ENCODE measurements at places on chromosomes 4 and X. TPM values are rescaled to one million over a fixed set of nuclear protein-coding genes. Genes with fewer than 3 reads are reported as not detected.

DNA sequence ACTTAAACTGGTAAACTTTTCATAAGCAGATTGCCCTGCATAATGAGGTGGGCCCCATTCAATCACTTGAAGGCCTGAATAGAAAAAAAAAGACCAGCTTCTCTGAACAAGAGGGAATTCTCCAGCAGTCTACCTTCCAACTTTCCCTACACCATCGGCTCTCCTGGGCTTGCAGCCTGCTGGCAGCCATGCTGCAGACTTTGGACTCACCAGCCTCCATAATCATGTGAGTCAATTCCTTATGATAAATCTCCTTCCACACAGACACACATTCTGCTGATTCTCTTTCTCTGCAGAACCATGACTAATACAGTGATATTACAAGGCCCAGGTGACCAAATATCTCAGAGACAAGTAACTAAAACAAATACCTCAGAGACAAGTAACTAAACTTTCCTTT lies 113.8 kb upstream of the WDR17 start:
- no peak for ATAC-seq

Gene PABPC1L2B
- not detected for total RNA-seq

DNA sequence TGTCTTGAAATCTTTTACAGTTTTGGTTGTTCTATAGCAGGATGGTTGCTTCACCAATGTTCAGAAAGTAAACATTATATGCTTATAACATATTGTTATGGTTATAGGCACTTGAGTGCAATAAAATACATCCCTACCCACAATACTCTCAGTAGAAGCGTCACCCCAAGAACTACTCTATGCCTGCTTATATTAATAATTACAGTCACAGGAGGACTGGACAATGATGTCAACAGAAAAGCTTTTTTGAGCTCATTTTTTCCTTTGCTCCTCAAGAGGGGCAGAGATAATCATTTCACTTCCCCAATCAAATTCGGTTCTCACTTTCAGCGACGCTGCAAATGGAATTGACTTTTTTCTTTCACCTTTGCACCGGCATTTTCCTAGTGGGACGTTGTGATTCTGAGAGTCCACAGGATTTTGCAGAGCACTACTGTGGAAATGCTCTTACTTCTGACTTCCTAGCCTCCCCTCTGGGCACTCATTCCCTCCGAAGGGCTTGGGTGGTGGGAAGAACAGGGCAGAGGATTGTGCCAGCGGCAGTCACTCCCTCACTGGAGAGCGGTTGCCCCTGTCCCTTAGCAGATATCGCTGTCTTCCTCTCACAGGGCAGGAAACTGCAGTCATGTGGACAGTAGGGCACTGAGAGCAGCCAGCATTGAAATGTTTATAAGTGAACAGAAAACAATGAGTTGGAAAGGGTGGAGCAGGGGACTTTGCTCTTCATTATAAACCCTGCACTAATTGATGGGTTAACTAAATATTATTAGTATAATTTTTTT lies 24.9 kb upstream of the SGMS2 start:
- ATAC-seq, result no peak

Gene ARR3
- total RNA-seq, result not detected

DNA sequence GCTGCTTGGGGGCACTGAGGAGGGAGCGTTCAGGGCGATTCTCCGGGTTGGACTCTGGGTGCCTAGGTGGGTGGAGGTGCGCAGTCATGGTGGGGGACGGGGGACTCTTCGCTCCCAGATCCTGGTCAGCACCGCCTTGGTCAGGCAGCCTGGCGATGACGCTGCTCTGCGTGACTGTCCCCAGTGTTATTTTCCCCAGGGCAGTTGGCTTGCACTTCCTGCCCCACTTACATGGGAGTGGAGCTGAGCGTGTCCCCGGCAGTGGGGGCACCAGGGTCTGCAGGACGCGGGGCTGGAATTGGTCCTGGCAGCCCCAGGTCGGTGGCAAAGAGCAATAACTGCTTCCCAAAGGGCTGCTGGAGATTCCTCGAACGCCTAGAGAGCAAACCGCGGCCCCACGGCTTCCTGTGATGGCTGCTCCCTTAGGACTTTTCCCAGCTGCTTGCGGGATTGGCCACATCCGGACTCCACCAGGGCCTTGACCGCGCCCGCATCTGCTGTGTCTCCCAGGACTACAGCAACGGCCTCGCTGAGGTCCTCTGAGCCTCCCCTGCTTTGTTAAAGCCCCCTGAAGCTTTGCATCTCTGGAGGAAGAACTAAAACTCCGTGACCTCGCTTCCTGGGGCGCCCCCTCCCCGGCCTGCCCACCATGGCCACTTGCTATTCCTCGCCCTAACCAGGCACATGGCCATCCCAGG lies 35.3 kb upstream of the GPR78 start:
- ATAC-seq, result no peak

- ATAC-seq, result no peak
Observed at GRCh38 chrX:40938423-40938822, 146.8 kb upstream of the USP9X start.

GRCh38 chrX:85882601-85883000 lies 164.8 kb downstream of the CHM start:
- no peak for ATAC-seq

Gene CDS1
- 0.16 TPM for total RNA-seq

DNA sequence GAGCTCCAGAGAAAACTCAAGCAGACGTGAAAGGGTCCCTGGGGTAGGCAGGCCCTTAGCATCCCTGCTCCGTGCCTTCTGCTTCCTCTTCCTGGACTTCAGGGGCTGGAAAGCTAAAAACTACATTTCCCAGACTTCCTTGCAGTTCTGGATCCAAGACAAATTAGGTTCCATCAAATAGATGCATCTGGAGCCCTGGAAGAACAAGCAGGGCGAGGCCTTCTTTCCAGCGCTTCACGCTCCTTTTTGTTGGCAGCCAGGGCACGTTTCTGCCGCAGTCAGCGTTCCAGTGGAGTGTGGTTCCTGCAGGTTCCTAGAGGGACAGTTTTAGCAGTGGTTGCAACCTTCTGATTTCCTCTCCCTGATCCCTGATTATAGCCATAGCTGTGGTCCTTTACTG lies 53.6 kb upstream of the MSX1 start:
- no peak for ATAC-seq

- ATAC-seq, result no peak
Observed at GRCh38 chr4:155972098-155972497, 18.4 kb upstream of the CTSO start.

DNA sequence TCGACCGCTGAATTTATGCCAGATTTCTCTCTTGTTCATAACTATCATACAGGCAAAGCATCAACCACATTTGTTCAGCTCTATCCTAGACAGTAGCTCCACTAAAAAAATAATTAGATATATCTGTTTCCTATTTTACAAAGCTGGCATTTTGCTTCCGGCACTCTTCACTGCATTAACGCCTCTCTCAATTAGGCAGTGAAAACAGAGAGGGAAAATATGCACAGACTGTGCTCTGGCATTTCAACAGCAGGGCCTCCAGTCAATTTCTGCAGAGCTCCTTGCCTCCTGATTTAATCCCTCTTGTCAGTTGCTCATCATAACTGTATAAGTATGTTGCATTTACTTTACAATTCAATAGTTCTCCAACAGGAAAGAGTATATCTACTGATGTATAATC lies 666.9 kb upstream of the INTU start:
- ATAC-seq, result no peak

- ATAC-seq, result no peak
Observed at GRCh38 chrX:114619874-114620273, 36.0 kb downstream of the HTR2C start.

- ATAC-seq, result no peak
Observed at GRCh38 chr4:19993242-19993641, 258.5 kb upstream of the SLIT2 start.

DNA sequence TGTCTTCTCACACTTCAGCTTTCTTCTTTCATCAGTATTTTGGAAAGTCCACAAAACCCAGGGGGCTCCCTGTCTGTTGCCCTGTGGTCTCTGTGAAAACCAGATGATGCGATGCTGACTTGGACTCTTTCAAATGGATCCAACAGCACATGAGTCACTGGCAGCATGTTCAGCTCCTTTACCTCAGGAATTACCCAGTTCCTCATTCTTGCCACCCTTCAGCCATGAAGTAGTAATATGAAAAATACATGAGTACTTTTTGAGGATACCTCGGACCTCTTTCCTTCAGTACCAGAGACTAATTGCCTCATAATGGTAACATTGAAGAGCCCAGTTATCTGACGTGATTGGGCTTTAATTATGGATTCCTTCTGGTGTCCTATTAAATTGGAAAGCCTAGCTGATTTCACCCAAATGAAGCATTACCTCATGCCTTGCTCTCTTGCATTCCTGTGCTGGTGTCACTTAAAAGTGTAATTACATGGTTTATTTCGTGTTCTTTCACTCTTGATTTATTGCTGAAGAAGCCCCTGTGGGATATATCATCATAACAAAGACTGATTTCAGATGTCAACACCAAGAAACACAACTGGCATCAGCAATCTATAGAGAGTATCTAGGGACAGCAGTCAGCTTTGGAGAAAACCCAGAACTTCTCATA lies 63.4 kb downstream of the NFKB1 start:
- peak; percentile 69 for ATAC-seq

DNA sequence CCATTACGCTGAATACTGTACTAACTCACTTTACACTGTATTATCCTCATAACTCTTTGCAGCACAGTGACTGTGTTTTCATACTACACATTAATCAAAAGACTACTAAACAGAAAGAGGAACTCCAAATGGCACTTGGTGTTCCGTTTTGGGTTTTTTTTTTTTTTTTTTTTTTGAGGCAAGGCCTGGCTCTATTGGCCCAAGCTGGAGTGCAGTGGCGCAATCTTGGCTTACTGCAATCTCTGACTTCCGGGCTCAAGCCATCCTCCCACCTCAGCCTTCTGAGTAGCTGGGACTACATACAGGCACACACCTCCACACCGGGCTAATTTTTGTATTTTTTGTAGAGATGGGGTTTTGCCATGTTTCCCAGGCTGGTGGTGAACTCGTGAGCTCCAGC lies 10.7 kb downstream of the KLHL8 start:
- no peak for ATAC-seq

DNA sequence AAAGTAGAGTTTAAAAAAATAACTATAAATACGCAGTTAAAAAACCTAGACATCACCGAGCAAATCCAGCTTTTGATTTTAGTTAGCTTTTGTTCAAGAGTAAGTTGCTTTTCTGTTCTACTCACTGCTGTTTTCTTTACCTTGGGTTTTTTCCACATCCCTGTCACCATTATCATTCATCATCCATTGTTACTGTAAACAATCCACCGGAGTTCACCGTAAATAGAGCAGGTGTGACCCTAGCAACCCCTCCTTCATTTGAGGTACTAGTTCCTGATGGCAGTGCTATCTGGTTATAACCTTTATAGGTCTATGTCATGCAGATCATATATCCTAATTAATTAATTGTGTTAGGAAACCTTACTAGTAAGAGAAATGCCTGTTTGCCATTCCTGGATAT lies 43.0 kb upstream of the TEX13D start:
- ATAC-seq, result no peak

Gene GABRG1
- total RNA-seq, result not detected

DNA sequence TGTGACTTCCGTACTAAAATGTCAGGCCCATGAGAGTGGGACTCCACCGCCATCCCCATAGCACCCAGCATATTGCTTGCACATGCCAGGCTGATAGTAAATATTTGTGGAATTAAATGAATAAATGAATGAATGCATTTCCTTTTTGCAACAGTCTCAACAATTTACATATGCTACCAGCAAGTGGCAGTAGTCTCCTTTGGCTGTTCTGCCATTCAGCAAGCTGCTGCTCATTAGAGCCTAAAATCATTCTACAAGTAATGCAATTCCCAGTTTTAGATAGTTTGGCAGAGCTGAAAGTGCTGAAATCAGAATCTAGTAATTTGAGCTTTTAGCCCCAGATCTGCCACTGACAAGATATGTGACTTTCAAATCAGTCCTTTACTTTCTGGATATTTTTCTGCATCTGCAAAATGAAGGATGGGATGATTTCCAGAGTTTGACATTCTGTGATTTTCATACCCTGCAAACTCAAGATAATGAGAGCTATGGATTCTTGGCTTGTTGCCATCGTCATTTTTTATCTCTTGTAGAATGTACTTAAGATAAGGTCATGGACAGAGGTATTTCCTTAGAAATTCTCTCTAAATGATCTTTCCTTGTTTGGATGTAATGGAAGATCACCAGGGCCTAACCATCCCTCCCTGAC lies 35.7 kb upstream of the INTS6L start:
- ATAC-seq, result no peak

DNA sequence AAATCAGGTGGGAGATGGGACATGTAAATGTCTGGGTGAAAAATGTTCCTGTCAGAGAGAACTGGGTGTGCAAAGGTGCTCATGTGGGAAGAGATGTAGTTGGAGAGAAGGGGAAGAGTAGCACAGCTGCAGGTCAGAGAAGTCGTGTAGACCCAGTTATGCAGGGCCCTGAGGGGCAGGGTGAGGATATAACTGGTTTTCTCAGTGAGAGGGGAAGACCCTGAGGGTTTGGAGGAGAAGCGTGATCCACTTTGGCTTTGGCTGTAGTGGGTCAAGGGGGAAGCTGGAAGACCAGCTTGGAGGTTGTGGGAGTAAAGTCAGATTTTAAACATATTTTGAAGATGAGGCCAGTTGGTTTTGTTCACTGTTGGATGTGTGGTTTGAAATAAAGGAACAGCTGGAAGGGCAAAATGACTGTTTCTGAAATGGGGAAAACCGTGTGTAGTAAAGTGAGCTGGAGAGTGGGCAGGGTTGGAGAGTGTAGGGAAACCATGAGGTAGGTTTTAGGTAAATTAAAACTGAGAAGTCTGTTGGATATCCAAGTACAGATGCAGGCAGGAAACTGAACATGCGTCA lies 44.2 kb downstream of the NAP1L5 start:
- peak; percentile 64 for ATAC-seq

- ATAC-seq, result peak; percentile 35
Observed at GRCh38 chr4:107616838-107617389, 103.1 kb downstream of the PAPSS1 start.

DNA sequence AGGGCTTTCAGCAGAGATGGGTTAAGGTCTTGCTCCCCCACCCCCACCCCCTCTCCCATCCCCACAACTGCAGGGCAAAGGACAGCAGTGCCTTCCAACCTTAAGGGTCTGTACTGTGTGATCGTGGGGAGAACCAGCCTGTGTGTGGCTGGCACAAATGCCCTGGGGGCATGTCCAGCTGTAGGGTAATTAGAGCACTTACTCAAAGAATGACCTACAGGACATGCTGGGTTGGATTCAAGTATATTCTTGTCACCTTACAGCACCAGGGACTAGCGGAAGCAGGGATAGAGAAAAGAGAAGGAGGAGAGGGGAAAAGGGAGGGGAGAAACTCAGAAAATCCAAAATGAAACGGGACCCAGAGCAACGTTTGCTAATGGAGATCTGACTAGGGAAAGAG lies 191.3 kb upstream of the GATB start:
- ATAC-seq, result no peak

DNA sequence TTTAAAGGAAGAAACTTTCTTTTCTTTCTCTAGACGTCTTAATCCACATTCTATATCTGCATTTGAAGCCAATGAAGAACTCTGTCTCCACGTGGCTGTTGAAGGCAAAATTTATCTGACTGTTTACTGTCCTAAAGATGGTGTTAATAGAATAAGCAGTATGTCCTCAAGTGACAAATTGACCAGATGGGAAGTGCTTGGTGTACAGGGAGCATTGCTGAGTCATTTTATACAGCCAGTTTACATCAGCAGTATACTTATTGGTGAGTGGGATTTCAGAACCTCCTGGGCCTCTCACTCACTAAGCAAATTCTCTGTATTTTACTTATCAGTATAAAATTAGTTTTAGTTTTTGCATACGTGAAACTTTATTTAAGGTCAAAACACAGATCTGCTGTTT lies 33.7 kb downstream of the ADAD1 start:
- ATAC-seq, result no peak

Gene TMEM255A
- total RNA-seq, result 0.08 TPM

All from activated T-helper 17 cell treated with anti-CD3 and anti-CD28 coated beads, Interleukin-2, amount 50 U/mL, for 72 hours (primary cell).